ENCODE measurements at places on chromosomes 12 and 14.

- no peak for DNase-seq
These were observed 84.0 kb downstream of the ESR2 start for GRCh38 chr14:64210216-64210615.

DNA sequence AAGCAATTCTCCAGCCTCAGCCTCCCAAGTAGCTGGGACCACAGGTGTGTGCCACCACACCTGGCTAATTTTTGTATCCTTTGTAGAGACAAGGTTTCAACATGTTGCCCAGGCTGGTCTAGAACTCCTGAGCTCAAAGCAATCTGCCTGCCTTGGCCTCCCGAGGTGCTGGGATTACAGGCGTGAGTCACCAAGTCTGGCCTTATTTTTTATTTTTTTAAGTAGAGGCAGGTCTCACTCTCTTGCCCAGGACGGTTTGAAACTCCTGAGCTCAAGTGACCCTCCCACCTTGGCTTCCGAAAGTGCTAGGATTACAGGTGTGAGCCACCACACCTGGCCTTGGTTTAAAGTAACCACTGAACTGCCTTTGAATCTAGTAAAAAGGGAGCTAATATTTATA lies 56.8 kb downstream of the SPPL3 start:
- no peak for DNase-seq

DNA sequence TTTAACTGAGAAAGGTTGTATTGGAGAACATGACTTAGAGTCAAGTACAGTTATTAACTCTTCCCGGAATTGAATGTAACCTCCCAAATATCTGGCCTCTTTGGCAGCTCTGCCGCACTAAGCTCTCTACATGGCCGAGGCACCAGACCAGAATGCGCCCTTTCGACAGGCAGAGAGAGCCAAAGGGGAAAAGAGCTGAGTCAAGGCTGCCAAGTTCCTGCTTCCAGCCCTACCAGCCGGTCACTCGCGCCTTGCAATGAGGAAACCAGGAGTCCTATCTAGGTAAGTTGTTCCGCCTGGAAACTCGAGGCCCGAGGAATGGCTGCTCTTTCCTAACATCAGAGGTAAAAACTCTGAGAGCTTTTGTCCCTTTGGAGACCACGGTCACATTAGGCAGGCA lies 172.2 kb downstream of the BRMS1L start:
- no peak for DNase-seq

DNA sequence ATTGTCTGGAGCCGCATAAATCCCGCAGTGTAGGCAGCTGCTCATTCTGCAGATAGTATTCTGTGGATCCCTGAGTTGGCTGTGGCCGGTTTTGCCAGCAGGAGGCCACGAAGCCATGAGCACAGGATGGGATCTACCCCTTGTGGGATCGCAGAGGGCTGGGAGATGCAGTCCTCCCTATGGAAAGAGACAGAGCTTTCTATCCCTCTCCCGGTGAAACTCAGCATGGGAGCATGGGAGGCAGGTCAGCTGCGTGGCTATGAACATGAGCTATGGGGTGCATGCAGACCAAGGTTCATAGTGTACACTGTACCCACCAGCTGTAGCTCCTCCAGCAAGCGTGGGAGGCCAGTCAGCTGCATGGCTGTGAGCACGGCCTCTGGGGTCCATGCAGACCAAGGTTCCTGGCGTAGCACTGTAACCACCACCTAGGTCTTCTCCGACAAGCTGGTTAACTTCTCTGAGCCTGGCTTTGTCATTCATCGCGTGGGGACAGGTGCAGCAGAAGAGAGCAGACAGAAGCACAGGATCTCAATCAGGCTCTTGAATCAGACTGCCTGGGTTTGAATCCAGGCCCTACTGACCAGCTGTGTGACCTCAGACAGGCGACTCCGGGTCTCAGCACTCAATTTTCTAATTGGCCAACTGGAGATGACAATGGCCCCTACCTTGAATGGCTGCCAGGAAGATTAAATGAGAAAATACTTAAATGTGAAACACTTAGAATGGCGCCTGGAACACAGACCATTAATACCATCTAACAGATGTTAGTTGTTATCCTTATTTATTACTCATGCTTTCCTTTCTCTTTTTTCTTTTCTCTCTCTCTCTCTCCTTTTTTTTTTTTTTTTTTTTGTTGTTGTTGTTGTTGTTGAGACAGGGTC lies 6.0 kb downstream of the BDKRB1 start:
- DNase-seq: no peak

DNA sequence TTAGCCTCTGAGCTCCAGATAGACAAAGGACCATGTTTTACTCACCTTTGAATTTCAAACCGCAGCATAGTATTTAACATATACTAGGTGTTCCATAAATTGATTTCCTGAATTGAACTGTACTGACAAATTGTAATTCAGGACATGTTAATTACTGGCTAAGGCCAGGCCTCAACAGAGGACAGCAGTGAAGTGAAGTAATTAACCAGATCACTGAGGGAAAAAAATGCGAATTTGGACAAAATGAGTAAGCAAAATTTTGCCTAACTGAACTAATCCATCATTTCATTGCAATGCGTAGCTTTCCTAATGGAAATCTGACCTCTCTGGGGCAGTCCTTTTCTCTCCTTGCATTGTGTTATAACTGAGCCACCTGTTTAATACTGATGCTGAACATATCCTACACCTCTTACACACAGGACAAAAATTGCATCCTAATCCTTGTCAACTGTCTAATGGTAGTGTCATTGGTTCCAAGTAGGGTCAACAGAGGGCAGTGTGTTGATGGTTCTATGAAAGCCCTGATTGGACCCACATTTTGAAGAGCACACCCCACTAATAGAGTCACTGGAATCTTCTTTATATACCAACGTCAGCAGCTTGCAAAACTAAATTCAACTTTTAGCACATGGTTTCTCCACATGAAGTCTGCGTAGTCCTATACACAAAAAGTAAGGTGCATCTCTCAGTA lies 148.4 kb downstream of the SLC25A21 start:
- no peak for DNase-seq

- no peak for DNase-seq
These were observed 73.0 kb downstream of the RMST start for GRCh38 chr12:97535582-97535981.

DNA sequence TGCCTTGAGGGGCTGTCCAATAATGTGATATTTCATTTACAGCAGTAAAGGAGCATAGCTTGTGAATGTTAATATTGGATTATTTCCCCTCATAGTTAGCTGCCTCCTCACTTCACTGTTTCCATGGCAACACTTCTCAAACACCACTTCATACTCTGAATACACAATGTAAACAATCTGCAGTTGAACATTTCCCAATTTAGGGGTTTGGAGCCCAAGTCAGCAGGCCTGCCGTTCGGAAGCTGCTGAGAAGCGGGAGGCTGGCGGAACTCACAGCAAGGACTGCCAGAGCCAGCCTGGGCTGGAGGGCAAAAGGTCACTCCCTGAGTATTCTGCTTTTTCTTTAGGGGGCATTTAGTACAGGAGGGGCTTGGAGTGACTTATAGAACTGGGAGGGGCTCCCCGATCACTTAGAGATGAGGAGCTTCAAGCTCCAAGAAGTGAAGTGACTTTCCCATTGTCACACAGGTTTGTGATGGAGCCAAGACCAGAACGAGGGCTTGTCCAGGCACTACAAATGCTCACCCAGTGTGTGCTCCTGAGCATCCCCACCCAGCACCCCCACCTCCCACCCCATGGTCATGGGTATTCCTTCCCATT lies 12.1 kb upstream of the SLC24A4 start:
- DNase-seq: no peak

GRCh38 chr12:13104409-13104808 lies 942 bp upstream of the GSG1 start:
- DNase-seq: peak; percentile 77

DNA sequence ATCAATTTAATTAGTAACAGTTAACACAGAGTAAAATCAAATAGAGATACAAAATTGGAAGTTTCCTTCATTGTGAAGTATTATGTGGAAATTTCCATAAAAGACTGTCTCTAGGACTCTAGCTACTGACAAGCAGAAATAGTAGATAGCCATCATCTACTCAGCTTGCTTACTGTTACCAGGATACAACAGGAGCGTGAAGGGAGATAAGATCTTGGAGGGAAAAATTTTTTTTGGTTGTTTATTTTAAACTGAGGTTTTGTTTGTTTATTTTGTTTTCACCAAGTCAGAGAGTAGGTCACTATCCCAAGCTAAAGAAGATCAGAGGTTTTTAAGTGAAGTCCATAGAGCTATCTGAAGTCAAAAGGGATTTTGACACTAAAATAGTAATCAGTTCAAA lies 861.3 kb upstream of the MGAT4C start:
- no peak for DNase-seq

DNA sequence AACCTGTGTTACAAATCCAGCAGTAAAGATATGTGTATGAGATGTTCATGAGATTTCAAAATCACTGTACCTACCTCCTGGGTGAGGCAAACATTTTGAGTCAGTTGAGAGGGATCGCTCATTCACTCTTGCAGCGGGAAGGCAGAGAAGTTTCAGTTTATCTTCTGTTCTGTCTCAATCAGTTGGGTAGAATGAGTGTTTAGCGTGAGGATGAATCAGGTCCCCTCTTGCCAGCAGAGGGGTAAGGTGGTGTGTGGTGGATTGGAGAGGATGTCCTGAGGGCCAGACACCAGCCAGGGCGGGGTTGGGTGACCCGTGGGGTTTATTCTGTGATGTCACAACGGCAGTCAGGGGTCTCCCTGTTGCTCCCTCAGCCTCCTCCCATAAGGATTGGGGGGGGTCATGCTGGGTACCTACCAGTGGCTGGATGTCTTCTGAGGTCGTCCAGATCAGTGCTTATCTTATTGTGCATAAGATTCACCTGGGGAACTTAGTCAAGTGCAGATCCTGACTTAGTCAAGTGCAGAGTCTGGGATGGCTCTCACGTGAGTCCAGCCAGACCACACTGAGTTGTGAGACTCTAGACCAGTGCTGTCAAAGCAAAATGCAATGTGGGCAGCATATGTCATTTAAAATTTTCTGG lies at the start of gene GSG1:
Gene GSG1 (minus strand): TSS at position 277 of the 643 bp plus-strand sequence. CDS start 155 bp downstream, at position 122.
- DNase-seq: peak; percentile 65

DNA sequence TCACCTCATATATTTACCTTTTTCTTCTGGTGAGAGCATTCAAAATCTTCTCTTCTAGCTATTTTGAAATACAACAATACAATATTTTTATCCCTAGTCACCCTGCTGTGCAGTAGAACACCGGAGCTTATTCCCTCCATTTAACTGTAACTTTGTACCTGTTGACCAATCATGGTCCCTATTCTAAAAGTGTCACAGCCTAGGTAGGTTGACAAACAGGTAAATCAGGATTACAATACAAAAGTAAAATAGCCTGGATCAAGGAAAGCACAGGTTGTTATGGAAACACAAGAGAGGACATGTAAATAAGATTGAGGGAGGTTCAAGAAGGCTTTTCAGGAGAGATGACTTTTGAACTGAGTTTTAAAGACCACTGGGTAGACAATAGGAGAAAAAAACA lies 670.9 kb downstream of the DIO2 start:
- DNase-seq: no peak

- no peak for DNase-seq
These were observed 5.5 kb upstream of the VASH1 start for GRCh38 chr14:76755610-76756370.

DNA sequence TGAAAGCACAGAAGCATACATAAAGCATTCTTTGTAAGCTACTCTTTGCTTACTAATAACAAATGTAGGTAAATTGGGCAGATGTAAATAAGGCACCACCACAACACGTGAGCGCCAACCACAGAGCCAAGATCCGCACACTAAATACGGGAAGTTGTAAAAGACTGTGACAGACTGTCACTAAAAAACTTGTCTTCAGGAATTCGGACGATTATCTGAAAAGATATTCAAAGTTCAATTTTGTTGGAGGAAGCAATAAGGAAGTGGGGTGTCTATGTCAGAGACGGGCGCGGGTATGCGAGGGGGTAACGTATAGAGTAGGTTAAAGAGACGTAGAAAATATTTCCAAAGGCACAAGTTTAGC lies 1.5 kb upstream of the HSP90B1 start:
- peak; percentile 53 for DNase-seq

GRCh38 chr14:70891737-70892136 lies 15.5 kb upstream of the PCNX1 start:
- DNase-seq: no peak

GRCh38 chr12:91177381-91177780 lies 5.2 kb downstream of the DCN start:
- no peak for DNase-seq

- peak; percentile 93 for DNase-seq
These were observed at the start of gene LIMA1 for GRCh38 chr12:50283229-50283923. LIMA1 (minus strand) TSS chr12:50283520; CDS start chr12:50248751, 34,769 bp downstream.

DNA sequence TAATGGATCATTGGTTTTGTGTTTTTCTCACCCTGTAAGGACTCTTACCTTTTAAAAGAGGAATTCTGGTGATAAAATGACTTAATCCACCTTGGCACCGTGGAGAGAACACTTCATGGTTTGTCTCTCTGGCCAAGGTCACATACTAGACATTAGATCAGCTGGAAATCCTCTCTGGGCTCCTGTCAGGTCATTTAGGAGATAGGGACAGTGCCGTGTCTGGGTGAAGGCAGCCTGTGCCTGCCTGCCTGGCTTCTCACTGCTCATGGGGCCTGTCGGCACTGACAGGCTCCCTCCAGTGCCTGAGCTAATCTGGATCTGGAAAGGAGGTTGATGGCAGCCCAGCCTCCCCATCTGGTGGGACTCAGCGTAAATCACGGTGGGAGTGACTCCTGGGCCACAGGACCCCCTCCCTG lies 5.7 kb downstream of the CRADD start:
- DNase-seq: no peak

GRCh38 chr12:92145481-92145730 lies 240 bp downstream of the BTG1 start:
- no peak for DNase-seq

DNA sequence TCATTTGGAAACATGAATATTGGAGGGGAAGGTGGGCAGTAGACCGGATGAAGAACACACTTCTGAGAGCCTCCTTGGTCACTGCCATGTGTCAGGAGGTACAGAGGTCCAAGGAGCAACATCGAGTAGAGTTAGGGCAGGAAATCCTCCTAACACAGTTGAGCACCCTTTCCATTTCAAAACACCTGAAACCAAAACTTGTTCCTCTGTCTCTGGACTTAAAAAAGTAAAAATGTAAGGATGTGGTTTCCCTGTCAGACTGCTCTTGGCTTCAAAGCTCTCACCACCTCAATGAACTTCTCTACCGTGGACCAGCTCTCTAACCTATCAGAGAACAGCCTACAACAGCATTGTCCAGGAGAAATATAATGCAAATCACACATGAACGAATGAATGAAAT lies 573.9 kb downstream of the NOVA1 start:
- DNase-seq: no peak

GRCh38 chr14:96888158-96888557 lies 91.0 kb downstream of the VRK1 start:
- no peak for DNase-seq

GRCh38 chr12:95956557-95957145 lies 13.5 kb downstream of the AMDHD1 start:
- DNase-seq: no peak

- no peak for DNase-seq
These were observed 120.9 kb downstream of the SLC8A3 start for GRCh38 chr14:70067810-70068209.

- DNase-seq: no peak
These were observed 206.5 kb downstream of the SLC41A2 start for GRCh38 chr12:104751594-104751993.

GRCh38 chr14:64149921-64150320 lies 144.2 kb downstream of the ESR2 start:
- no peak for DNase-seq
